Testis (tissue), 5 donors: ENCODE measurements at places on chromosomes 16 and 17.

DNA sequence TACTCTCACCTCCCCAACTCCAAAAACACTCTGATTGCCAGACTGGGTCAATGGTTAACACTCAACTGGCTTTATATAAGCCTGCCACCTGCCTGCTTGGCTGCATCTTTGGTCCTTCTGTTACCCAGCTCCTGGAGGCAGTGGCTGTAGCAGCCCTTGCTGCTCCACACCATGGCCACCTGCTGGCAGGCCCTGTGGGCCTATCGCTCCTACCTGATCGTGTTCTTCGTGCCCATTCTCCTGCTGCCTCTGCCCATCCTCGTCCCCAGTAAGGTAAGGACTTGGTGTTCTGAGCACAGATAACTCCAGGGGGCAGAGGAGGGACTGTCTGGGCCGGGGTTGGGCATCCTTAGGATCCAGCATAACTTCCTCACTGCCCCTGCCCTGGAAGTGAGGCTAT, at the start of gene SLC13A2:
Gene SLC13A2, plus strand, starts transcription at position 103 of the 400 bp plus-strand sequence. Its CDS starts 69 bp downstream, at position 172.
- no peak for DNase-seq

GRCh38 chr17:6753006-6753445, 2.8 kb upstream of the XAF1 start:
- DNase-seq, result peak; percentile 26

DNA sequence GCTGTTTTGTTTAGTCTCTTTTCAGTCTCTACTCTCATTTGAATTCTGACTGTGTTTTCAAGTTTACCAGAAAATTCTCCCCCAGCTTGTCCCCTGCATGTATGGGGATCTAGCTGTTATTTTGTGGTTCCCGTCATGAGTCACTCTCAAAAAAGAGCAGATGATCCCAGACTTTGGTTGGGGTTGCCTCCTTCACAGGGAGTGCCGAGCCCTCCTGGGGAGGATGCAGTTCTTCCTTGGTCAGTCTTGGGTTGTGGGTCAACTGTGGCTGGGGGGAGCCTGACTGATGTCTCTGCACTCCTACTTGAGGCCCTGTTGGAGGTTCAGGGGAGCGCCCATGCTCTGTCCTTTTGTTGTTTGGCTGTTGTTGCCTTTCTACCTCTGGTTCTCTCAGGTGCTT, 37.7 kb downstream of the EPN2 start:
- DNase-seq, result no peak

DNA sequence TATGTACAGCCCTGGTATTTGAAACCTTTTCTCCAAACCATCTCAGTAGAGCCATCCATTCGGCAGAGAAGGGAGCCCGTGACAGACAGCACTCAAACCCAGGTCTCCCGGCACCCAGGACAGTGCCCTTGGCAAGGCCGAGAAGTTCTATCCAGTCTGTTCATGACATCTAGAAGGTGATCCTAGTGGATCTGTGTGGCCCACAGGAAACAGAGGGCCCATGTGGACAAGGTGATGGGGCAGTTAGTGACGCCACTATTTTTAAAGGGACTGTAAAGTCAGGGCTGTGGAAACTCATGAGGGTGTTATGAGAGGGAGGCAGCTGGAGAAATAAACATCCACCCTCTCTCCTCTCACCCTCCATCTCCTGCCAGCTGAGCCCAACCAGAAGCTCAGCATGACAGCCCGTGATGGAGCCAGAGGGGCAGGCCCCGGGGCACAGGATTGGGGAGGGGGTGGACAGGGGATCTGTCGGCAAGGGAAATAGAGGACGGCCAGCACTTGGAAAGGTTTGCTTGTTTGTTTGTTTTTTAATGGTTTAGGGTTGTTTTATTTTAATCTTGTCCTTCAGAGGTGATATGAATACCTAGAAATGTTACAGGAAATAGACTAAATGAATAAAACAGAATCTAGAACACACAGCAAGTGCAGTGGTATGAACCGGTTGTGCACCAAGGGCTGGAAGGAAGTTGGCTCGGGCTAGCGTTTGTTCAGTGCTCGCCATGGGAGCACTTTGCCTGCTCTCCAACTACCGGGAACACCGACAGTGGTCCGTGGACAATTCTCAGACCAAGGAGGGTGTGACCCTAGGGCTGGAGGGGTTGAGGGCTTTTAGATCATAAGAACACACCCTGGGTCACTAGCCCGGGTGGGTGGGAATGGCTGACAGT, 17.1 kb downstream of the MYLK3 start:
- peak; percentile 7 for DNase-seq

GRCh38 chr17:16433514-16433913, 18.1 kb downstream of the TRPV2 start:
- no peak for DNase-seq

GRCh38 chr16:88789594-88789993, 4.6 kb upstream of the PIEZO1 start:
- DNase-seq, result no peak

DNA sequence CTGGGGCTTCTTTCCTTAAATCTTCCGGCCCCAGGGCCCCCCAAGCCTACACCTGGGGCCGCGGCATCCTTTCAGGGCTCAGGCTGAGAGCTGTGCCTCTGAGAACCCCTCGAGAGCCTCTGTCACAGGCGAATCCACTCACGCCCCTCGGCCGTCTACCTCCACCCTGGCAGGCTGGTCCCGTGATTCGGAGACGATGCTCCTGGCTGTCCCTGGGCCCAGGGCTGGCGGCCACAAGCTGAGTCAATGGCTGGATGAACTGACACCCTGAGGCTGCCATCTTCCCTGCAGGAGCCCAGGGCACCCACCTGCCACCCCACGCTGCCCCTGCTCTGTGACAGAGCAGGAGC, 4.4 kb downstream of the TEPSIN start:
- no peak for DNase-seq

DNA sequence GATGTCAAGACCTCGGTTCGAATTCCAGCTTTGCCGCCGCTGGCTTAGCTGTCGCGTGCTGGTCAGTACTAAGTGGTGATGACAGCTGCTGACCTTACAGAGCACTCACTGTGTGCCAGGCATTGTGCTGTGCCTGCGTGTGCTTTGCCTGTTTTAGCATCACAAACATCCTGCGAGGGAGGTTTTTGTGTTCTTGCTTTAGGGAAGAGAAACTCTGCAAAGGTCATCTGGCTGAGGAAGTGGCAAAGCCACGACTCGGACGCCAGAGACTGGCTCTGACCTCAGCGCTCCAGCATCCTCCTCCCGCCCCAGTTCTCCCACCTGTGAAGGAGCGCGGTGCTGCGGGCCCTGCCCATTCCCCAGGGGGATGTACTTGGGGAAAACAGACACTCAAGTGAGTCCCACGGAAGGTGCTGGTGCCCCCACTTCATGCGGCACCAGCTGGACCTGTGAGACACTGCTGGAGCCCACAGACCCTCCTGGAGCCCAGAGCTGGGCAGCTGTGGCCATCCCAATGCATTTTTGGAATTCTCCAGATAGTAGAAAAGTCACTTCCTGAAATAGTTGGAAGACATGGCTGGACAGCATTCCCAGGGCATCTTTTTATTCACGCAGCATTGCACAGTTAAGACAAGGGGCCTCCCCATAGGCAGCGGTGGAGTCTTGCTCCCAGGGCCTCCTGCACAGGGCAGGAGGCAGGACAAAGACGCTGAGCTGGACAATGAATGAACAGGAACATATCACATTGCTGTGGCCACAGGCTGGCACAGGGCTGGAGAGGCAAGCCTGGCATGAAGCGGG, 20.0 kb upstream of the HERPUD1 start:
- DNase-seq, result peak; percentile 27

- no peak for DNase-seq
These were observed 28.2 kb downstream of the GSE1 start for GRCh38 chr16:85641305-85641704.

DNA sequence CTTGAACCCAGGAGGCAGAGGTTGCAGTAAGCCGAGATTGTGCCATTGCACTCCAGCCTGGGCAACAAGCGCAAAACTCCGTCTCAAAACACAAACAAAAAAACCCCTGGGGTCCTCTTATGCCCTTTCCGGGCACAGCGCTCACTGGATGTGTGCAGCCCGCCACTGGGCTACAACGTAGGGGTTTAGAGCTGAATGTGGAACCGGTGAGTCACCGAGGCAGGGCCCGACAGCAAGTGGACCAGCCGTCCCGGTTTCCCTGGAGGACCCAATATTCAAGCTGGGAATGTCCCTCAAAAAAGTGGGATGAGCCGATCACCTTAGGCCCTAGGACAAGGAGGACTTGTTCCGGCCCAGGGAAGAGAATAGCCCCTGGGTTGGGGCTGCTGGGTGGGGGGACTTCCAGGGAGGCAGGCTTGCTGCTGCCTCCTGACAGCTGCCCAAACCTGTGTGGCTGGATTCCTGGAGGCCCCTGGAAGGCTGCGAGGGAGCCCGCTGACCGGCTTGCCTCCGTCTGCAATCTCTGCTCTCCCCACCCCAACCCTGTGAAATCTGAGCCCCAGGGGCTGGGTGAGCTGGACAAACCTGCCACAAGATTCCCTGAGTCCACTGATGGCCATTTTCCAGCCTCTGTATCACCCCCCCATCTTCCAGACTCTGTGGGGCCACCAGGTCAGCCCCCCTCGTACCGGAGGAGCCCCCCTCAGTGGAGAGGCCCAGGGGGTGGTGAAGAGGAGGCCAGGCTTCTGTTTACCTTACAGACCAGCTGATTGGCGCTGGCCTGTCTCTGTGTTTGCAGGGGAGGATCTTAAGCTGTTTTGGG, 2.9 kb upstream of the CLDN9 start:
- DNase-seq, result no peak

DNA sequence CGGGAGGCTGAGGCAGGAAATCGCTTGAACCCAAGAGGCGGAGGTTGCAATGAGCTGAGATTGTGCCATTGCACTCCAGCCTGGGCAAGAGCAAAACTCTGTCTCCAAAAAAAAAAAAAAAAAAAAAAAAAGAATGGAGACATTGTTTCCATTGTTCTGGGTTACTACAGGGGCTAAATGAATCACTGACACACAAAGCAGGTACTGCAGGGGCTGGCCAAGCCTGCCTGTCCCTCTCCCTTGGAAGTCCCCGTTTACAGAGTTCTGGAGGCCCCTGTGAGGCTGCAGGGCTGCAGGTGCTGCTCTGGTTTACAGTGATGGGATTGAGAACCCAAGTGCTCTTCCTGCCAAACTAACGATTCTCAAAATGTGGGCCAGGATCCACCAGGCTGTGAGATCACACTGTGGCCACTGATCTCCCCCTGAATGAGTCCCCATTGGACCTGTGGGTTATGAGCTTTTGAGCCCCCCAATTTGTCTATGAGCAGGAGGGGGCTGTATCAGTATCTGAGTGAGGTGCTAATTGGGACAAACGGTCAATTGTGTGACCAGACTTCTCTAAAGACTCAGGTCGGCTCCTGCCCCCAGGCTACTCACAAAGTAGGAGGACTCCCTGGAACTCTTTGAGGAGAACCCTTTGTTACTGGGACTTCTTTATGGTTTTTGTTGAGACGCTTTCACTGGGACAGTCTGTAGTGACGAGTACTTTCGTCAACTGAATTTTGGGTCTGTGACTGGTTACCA, 39.0 kb downstream of the DNAH17 start:
- no peak for DNase-seq

GRCh38 chr16:49108611-49109010, 173.0 kb downstream of the CBLN1 start:
- no peak for DNase-seq

DNA sequence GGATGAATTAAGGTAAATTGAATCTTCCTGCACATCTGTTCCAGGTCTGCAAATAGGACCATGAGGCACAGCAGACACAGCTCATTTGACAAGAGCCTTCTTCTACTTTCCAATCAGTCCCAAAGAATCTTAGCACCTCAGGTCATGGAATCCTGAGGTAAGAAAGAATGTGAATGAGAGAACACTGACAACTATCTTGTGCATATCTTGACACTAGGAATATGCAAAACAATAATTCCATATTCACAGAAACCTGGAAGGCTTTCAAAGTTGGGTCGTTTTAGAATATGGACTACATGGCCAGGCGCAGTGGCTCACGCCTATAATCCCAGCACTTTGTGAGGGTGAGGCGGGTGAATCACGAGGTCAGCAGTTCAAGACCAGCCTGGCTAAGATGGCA, 1009.4 kb upstream of the GOT2 start:
- DNase-seq, result no peak

DNA sequence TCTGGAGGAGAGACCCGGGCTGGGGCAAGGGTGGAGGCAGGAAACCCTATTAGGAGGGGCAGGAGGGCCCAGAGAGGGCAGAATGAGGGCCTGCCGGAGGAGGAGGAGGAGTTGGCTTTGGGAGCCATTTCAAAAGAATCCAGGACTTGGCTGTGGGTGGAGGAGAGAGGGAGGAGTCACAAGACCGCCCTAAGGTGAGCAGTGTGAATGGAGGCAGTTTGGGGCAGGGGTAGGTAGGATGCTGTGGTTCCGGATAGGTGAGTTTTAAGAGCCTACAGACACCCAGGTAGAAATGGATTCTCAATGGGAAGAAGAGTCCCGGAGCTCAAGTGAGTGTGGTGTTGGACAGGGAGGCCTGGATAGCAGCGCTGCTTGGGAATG, 80.3 kb downstream of the ARHGAP23 start:
- no peak for DNase-seq

GRCh38 chr16:87344165-87344930, 27.2 kb upstream of the C16orf95 start:
- no peak for DNase-seq

- no peak for DNase-seq
These were observed 18.8 kb downstream of the AXIN2 start for GRCh38 chr17:65542610-65543009.

- DNase-seq, result no peak
These were observed 10.3 kb downstream of the KCNG4 start for GRCh38 chr16:84229471-84229870.

DNA sequence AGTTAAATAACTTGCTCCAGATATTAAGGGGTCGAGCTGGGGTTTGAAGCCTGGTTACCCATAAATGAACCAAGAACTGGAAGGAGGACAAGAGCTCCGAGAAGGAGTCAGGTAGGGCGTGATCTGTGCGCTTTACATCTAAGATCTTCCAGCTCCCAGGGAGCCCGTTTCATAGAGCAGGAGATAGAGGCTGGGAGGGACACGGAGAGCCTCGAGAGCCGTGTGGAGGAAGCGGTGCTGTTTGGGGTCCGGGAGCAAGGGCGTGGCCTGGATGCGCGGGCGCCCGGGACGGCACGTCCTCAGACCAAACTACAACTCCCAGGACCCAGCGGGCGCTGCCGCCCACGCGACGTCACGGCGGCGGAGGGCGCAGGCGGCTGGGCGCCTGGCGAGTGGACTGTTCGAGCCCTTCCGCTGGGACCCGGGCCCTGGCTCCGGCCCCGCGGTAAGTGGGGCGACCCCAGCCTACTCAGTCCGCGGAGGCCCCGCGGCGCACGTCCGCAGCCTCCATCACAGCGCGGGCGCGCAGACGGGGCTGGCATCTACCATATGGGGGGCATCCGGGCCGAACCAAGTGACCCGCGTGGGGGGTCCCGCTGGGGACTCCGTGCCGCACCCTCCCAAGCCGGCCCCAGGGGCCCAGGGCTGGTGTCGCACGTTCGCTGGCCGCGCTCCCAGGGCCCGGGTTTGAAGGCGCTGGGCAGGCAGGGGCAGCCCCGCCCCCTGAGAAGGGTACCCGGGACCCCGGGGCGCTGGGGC, at the start of gene BCKDK:
Gene BCKDK, plus strand, starts transcription at position 352 of the 759 bp plus-strand sequence. CDS start 838 bp downstream, outside the sequence.
- peak; percentile 82 for DNase-seq

GRCh38 chr17:71019699-71020098, 850.4 kb downstream of the KCNJ2 start:
- DNase-seq, result no peak

- DNase-seq, result no peak
These were observed 4.4 kb downstream of the BAHCC1 start for GRCh38 chr17:81399481-81400153.

GRCh38 chr16:79947771-79948170, 347.2 kb upstream of the MAF start:
- no peak for DNase-seq
